Pancreas (tissue), 10 donors: ENCODE measurements at places on chromosomes 7 and 10. TPM values are rescaled to one million over a fixed set of nuclear protein-coding genes. Genes with fewer than 3 reads are reported as not detected.

DNA sequence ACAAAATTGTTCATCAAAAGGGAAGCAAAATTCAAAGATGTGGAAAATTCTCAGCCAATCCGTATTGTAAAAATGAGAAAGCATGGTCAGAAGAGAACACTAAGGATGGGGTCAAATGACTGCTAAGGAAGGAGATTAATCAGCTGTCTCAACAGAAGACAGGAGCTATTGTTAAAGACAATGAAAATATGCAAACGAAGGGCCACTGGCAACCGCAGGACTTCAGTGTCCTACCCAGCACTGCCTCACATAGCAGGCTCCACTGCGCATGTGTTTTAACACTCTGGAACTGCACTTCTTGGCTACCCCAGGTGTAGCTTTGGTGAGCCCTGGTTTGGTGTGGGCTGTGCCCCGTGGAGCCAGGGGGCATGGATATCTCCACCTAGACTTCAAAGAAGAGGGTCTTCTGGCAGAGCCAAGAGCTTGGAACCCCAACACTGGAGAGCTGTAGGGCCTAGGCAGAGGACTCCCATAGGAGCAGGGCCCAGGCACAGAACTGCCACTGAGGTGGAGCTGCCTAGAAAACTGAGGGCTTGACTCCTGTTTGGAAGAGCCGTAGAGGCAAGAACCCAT, 176.2 kb upstream of the GDF10 start:
- no peak for DNase-seq

ABCB4 gene
- polyA plus RNA-seq, result 2.1 TPM

- no peak for DNase-seq
These were observed 57.0 kb upstream of the GLCCI1 start for GRCh38 chr7:7911369-7912123.

FAM131B gene
- polyA plus RNA-seq, result 0.09 TPM

DNA sequence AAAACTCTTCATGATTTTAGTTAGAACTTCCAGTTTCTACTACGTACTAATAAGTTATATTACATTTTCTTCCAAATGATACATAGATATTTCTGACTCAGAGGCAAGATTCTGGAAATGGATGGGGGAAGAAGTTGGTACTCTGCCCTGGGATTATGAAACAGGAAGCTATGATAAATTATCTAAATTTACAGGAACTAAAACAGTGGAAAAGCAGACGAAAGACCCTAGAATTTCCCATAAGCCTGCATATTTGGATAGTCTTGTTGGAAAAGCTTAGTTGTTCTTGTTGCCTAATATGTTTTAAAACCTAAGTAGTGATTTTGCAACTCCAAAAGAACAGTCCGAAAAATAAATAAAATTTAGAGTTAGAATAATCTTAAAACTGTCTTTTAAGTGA, 21.8 kb downstream of the CFAP69 start:
- DNase-seq, result no peak

GRCh38 chr10:121032460-121032859, 181.3 kb downstream of the WDR11 start:
- DNase-seq, result no peak

DNA sequence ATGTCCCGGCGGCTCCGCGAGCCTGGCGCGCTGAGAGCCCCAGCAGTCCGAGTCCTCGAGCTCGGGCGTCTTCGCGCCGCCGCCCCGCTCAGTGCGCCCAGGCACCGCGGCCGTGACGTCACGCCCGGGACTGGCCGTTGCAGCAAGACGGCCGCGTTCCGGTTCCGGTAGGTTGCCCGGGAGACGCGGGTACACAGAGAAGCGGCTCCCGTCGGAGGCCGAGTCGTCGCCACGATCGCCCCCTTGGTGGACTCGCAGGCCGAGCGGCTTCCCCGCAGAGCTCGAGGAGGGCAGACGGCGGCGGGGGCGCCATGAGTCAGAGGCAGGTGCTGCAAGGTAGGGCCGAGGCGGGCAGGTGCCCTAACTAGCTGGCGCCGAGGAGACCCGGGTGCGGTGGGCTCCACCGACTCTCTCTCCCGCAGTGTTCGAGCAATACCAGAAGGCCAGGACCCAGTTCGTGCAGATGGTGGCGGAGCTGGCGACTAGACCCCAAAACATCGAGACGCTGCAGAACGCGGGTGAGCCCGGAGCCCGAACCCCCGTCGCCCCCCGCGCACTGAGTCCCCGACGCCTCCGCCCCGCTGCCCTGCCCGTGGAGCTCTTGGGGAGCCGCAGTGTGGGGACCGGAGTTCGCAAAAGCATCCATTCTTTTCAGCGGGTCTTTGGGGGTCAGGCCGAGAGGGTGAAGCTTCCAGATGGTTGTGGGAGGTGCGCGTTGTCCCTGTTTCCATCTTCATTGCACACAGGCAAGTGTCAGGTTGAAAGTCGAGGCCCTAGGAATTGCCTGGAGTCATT, at the start of gene SPAG6:
Gene SPAG6 (plus strand): TSS at position 196 of the 795 bp plus-strand sequence. CDS start 116 bp downstream, at position 312.
- peak; percentile 35 for DNase-seq

- no peak for DNase-seq
These were observed 41.5 kb upstream of the PRKCQ start for GRCh38 chr10:6621536-6621935.

GRCh38 chr7:55181762-55182161, 162.9 kb downstream of the EGFR start:
- no peak for DNase-seq

DNA sequence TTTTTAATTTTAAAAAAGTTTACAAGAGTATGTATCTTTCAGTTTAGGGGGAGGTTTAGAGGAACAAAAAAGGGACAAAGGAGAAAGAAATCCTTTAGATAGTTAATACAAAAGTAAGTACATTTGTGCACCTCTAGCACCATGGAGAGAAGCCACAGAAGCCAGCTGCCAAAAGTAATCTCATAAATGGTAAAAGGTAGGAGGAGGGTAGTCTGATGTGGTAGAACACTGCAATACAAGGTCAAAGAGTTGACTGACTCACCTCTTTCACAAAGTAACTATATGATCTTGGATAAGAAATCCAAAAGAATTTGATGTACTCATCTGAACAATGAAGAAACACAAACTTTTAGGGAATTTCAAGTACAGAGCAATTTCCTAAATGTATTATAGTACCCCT, 68.1 kb downstream of the CNOT4 start:
- DNase-seq, result no peak

DNA sequence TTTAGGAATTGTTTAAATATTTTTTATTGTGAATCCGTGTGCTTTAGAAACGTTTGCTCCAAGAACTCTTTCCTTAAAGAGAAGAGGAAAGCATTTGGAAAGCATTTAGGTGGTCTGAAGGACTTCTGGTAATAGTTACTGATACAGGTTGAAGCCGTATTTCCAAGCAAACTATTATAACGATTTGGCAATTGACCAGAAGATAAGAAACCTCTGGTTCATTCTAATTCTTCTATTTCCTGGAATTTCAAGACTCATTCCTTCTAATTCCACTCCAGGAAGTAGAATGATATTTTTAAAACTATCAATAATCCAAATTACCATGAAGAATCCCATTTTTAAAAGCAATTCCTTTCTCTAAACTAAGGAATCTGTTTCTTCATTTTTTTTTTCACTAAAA, 158.9 kb upstream of the AGR3 start:
- no peak for DNase-seq

PROSER2 gene
- polyA plus RNA-seq, result 8.1 TPM
